Stimulated activated CD8-positive, alpha-beta memory T cell treated with anti-CD3 and anti-CD28 coated beads, Interleukin-7, amount 100 ng/mL, for 24 hours (primary cell): ENCODE measurements at places on chromosomes 12 and 14.

- DNase-seq: no peak
Measured at GRCh38 chr12:81758421-81759189, 545 bp downstream of the PPFIA2 start.

DNA sequence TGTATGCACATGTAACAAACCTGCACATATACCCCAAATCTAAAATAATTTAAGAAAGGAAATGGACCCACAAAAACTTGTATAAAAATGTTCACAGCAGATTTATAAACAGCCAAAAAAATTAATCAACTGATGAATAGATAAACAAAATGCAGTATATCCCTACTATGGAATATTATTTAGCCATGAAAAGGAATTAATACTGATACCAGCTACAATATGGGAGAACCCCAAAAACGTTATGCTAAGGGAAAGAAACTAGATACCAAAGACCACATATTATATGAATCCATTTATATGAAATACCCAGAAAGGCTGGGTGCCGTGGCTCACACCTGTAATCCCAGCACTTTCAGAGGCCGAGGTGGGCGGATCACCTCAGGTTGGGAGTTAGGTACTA is 20.9 kb downstream of the DUSP16 start:
- DNase-seq: no peak

DNA sequence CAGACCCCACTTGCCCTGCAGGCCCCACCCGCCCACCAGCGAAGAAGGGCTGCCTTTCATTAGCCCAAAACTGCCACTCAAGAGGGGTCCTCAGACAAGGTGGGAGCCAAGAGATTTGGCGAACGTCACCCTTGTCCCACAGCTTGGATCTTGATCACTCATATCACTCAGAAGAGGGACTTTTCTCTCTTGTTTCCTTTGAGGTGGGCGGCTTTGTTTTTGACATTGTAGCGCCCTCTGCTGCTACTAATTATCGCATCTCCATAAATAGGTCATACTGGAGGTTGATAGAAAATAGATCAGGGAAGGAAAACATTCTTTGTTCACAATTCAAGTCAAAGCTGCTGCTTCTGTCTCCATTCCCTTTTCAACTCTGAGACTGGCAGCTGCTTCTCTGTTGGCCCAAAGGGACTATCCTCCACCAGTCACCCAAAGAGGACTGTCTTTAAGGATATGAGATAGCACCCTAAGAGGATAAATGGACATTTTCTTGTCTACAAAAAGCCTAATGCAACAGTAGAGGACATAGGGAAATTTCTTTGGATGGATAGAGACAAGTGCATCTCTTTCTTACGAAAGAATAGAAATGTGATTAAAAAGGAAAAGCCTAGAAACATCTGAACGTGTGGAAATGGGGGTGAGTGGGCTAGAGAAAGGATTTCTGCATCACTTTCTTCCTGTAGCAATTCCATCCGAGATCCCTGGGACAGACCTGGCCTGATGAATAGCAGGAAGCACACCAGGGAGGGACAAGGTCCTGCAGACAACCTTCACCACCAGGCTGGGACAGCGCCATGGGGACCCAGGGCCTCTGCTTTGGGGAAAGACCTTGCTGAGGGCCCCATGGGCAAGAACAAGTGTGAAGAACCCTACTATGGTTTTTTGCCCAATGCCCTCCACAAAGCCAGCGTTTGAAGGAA is 115.8 kb downstream of the DAD1 start:
- DNase-seq: no peak

- no peak for DNase-seq
Measured at GRCh38 chr12:114944736-114945135, 260.8 kb upstream of the TBX3 start.

GRCh38 chr14:61048640-61049039 is 67.6 kb downstream of the SLC38A6 start:
- DNase-seq: no peak

DNA sequence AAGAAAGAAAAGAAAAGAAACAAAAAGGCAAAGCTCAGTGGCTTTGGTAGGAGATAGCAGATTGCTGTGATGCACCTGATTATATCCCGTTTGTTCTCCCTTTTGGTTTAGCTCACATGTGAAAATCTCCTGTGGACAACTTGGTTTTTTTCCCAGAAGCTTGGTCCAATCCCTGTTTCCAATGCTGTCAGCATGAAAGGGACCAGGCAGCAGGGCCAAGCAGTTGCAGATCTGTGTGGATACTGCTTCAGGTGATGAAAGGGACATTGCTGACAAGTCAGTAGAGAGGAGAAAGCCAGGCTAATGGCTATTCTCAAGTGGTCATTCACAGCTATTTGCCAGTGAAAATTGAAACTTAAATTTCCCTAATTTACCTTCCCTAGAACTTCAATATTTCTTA is 18.8 kb upstream of the SLCO1A2 start:
- DNase-seq: no peak

- no peak for DNase-seq
Measured at GRCh38 chr12:5000204-5000603, 43.5 kb upstream of the KCNA5 start.

DNA sequence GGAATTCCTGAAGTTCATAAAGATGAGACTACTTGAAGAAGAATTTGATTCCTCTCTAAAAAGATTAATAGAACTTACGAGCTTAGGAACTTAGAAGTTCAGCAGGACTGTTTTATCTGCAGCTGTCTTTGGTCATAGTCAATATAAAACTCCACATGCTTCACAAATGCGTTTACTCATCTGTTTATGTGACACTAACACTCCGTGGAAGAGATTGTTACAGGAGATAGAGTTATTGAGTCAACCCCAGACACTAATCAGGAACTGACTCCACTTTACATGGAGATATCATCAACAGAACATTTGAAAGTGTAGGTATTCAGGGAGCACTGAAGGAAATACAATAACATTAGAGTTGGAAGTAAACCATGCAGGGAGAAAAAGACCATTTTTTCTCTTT is 92.8 kb downstream of the LRFN5 start:
- DNase-seq: no peak

- no peak for DNase-seq
Measured at GRCh38 chr14:56358851-56359614, 220.6 kb upstream of the TMEM260 start.

- no peak for DNase-seq
Measured at GRCh38 chr14:64745511-64746091, 41.4 kb downstream of the PLEKHG3 start.

DNA sequence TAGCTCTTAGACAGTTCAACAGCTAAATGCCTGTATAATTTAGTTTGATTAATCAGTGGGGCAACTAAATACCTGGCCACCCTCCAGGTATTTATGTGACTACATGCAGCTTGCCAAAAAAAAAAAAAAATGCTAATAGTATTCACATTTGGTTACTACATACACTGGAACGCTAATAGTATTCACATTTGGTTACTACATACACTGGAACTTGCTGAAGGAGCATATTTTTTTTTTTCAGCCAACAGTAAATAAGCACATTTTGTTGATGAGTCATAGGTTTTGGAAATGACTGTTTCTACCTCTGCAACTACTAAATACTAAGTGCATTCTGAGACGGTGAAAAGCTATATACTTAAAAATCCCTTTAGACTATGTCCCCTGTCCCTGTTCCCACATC is 1172.3 kb downstream of the LRFN5 start:
- no peak for DNase-seq

- no peak for DNase-seq
Measured at GRCh38 chr12:60257063-60257462, 661.2 kb downstream of the SLC16A7 start.

DNA sequence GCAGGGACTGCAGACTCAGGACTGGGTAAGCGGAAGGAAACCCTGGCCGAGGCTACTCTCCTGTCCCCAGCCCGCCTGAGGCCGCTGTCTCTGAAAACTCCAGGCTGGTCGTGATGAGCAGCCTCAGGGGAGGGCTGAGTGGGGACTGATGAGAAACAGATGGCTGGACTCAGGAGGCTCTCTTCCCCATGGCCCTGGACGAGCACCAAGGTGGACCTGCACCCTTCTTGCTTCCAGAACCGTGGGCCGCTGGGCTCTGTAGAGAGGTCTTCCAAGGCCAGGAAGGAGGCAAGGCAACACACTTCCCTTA is 1.1 kb downstream of the TEX22 start:
- no peak for DNase-seq

- no peak for DNase-seq
Measured at GRCh38 chr12:114339626-114340025, 66.3 kb downstream of the TBX5 start.

- no peak for DNase-seq
Measured at GRCh38 chr14:22497144-22497423, 91.9 kb downstream of the DAD1 start.

DNA sequence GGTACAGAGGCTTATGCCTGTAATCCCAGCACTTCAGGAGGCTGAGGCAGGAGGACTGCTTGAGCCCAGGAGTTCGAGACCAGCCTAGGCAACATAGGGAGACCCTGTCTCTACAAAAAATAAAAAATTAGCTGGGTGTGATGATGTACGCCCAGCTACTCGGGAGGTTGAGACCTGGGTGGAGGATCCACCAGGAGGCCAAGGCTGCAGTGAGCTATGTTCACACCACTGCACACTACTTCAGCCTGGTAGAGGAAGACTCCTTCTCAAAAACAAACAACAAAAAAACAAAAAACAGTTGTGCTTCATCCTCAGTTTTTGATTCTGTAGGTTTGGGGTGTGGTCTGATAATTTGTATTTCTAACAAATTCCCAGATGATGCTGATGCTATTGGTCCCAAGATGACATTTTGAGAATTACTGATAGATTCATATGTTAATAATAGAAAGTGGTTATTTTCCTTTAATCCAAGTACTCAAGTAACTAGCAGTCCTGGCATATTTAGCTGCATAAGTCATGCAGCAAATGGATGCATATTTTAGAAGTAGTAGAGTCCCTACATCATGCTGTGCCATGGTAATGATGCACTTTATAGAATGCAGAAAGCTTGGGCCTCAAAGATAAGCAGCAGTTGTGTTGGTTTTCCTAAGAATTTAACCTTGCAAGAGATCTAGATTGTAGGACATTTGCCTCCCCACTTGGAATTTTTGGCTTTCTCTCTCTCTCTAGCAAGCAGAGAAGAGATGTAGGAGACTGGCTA is 76.1 kb upstream of the PAWR start:
- no peak for DNase-seq

- DNase-seq: no peak
Measured at GRCh38 chr12:50240096-50240791, 43.1 kb downstream of the LIMA1 start.

DNA sequence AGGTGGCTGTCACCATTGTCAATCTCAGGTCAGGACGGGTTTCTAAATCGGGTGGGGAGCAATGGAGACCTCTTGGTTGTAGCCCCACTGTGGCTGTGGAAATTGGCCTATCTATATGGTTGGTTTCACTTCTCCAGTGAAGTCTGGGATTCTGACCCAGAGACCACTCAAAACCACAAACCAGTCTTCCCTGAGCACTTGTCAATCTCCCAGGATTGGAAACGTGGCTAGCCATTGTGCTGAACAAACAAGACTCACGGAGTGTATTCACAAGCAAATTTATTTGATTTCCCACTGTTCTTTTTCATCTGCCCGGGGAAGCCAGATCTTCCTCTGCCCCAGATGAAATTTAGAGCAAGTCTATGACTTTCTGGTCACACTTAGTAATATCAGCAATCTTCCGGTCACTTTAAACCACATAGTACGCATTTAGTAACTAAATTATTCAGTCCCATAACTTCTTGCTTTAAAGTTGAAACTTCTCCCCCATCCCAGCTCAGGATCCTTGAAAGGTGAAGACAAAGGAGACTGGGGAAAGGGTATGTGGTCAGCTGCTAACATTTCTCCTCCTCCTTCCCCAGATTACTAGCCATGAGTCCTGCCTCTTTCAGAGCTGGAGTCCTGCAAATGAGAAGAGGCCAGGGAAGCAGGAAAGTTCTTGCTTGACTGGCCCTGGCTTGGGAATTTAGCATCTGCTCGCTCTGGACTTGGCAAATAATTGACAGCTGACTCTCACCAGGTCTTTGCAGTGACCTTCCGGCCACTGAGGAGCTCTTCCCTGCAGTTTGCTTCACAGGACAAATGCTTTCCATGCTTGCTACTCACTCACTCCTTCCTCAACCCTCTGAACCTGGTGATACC is 123.2 kb upstream of the MAX start:
- no peak for DNase-seq

DNA sequence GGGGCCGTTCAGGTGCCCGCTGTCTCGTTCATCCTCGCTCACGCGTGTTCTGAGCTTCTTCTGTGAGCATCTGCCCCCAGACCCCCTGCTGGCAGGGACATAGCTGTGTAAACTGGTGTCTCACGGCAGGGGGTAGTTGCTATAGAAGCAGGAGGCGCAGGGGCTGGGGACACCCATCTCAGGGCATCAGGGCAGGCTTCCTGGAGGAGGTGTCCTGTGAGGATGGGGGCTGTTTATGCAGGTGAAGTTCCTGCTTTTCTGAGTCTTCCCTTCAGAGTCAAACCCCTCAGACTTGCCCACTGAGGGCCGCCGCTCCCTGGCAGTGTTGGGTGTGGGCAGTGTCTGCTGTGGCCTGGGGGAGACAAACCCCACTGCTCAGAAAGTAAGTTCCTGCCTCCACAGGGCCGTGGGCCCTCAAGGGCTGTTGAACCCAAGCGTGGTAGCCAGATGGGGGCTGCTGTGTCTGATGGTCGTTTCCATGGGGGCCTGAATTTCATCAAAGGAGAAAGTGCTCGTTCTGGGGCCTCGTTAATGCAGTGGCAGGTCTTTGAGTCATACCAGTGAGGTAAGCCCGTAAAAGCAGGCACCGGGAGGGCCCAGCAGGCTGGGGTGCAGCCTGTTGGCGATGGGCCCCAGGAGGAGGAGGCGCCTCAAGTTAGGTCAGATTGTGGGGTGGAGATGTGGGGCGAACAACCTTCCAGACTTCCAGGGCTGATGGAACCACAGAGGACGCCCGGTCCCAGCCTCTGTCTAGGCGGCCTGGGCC is 23.4 kb downstream of the KIF26A start:
- DNase-seq: no peak

GRCh38 chr12:110935588-110935987 is 15.2 kb upstream of the MYL2 start:
- no peak for DNase-seq

- DNase-seq: no peak
Measured at GRCh38 chr12:13082861-13083260, 20.6 kb downstream of the GSG1 start.

DNA sequence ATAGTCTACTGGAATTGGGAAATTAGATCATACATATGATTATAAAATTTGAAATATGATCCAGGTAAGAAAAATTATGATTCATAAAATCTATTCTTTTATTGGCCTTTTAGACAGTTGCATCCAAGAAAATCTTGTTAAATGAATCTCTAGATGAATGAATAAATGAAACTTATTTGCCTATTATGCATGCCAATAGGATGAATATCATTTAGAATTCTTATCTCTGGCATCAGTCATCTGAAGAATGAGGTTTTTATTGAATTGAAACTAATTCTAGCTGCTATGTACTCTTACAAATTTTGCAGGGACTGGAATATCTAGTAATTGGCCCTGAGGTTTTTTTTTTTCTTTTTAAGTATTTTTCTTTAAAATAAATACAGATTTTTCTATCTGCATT is 475.5 kb downstream of the NAV3 start:
- DNase-seq: no peak
